ENCODE measurements at places on chromosomes 2 and 18.
A peak's percentile ranks its signal among the peaks of the same experiment; 100 is the strongest.

GRCh38 chr2:186532891-186533290 lies 46.8 kb downstream of the ZC3H15 start:
- no peaks in the 10 kb centered on the region for H3K27me3 ChIP-seq
- H3K36me3 ChIP-seq = no peaks in the 10 kb centered on the region
- DNase-seq = no peak
- H3K27ac ChIP-seq = no peak overlapping the region
- no peaks in the 10 kb centered on the region for H3K4me1 ChIP-seq

DNA sequence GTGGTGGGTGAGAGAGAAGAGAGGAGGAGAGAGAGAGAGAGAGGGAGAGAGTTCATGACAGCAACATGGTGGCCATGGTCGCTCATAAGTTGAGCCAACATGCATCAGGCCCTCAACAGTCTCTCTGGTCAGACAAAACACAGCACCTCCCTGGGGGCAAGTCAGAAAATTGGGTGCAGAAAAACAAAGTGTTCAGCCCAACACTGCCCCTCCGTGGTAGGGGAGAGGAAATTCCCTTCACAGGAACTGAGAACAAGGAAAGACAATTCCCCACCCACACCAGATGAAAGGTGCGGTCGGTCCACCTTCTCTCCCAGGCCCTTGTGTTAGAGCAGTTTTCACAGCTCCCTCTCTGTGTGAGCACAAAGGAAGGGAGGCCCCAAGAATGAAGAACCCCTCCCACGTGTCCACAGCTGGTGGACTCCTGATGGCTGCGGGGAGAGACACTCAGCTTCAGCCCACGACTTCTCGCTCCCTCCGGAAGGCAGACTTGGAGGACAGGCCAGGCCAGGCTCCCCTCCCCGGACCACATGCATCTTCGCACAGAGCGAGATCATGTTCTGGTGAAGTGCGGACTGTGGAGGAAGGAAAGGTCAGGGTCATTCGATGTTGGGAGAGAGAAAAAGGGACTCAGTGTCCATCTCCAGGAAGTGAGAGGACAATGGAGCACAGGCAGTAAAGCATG lies 181.7 kb downstream of the ANAPC1 start:
- H3K27ac ChIP-seq = no peak overlapping the region
- H3K36me3 ChIP-seq = no peaks in the 10 kb centered on the region
- H3K27me3 ChIP-seq = no peaks in the 10 kb centered on the region
- DNase-seq = no peak
- H3K4me3 ChIP-seq = no peak overlapping the region

DNA sequence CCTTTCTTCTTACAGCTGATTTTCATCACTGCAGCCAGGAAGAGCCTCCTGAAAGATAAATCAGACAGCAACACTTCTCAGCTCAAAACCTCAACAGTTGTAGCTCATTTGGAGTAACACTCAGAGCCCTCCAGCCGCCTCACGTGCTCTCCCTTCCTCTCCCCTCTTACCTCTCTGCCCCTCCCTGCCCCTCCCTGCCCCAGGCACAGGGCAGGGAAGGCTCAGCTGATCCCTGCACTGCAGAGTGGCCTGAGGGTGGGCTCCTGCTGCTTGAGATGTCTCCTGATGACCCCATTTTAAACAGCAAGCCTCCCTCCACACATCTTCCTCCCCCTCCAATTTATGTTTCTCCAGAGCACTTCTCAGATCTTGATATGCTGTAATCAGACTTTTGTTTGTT lies 54.4 kb downstream of the SH3YL1 start:
- H3K4me1 ChIP-seq = no peaks in the 10 kb centered on the region
- no peaks in the 10 kb centered on the region for H3K36me3 ChIP-seq
- no peak overlapping the region for H3K4me3 ChIP-seq
- DNase-seq = no peak
- no peaks in the 10 kb centered on the region for H3K27me3 ChIP-seq

DNA sequence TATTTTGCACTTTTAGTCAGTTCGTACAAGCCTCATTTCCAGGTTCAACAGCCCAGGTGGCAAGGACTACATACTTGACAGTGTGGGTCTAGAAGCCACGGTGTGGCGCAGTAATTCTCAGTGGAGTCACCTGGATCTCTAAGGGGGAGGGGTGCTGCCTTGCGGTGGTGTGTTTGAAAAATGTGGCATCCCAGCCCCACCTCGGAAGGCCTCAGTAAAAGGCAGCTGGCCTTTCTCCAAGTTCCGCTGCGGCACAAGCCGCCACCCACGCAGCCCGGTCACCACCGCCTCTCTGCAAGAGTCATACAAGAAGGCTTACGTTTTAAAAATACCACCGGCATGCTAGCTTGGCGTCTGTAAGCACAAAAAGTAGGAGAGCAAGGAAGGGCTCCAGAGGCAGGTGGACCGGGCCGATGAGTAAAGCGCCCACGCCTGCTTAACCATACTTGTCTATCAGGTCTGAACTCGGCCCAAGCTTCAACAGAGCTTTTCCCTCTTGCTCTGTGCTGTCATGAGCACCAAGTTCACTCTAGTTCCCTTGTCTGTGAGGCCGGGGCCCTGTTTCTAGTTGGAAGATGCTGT lies 49.5 kb downstream of the SPRED2 start:
- peak; percentile 84 for DNase-seq
- no peaks in the 10 kb centered on the region for H3K36me3 ChIP-seq
- no peaks in the 10 kb centered on the region for H3K27me3 ChIP-seq
- peak overlapping the region; percentile 74 for H3K27ac ChIP-seq
- H3K4me3 ChIP-seq = peak overlapping the region; percentile 11

GRCh38 chr2:100142393-100142792 lies at the start of gene AFF3:
AFF3 (minus strand) TSS chr2:100142590; CDS start chr2:100104454, 38,136 bp downstream.
- no peak within 1 kb of the TSS for H3K4me3 ChIP-seq
- no peaks in the 10 kb centered on the region for H3K4me1 ChIP-seq
- no peak for DNase-seq
- no peaks in the 10 kb centered on the region for H3K27me3 ChIP-seq
